SJCRH30 (cell line): ENCODE measurements at places on chromosomes 6 and 20. TPM values are rescaled to one million over a fixed set of nuclear protein-coding genes. Genes with fewer than 3 reads are reported as not detected.

UBD gene
- total RNA-seq, result not detected in 2 replicates

DNA sequence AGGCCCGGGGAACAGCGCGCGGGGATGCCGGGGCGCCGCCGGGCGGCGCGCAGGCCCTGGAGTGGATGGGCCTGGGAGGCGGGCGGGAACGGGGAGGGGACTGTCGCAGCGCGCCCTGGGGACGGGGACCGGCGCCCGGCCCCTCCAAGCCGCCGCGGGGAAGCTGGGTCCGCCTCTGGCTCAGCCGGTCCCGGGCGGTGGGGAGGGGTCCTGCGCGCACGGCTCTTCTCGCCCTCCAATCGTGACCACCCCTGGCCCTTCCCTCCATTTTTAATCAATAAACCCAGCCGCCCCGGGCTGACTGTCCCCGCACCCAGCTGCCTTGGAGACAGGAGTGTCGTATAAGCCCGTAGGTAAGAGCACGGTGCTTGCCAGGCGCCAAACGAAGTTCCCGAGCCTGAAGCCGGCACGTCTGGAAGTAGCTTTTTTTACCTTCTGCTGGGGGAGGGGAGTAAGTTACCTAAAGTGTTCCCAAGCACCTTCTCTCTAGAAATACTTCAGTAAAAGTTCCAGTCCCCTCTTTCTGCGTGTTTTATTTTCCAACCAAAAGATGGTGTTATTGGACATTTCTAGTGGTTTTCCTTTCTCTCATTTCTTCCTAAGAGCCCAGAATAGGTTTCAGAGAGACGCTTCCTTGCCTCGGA is 780 bp upstream of the TAF4 start:
- DNase-seq, result peak; percentile 77

DNA sequence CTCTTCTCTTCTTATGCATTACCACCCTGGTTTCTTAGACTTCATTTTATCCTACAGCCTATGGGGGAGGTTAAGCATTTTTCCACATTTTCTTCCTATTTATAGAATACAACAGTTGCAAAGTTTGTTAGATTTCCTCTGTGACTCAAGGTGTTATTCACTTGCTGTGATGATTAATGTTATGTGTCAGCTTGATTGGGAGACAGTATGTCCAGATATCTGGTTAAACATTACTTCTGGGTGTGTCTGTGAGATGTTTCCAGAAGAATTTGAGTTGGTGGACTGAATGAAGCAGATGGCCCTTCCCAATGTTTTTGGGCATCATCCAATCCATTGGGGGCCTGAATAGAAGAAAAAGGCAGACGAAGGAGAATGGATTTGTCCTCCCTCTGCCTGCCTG is 131.3 kb downstream of the C6orf118 start:
- no peak for DNase-seq

DNA sequence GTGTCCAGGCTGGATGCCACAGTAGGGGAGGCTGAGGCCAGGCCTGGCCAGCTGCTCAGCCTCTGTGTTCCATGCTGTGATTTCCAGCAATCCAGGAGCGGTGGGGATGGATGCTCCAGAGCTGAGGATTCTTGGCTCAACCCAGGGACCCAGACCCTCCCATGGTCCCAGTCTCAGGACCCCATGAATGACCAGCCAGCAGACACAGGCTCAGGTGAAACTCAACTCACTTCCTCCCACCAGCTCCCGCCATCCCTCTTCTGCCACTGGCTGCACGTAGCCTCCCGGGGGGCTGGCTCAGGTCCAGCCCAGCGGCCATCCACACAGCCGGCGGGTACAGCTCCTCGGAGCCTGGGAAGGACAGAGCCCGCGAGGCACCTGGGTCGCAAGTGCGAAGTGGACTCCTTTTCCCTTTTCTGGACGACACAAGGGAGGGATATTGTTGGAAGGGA is 54.5 kb upstream of the DACT2 start:
- DNase-seq, result no peak

GRCh38 chr6:36976931-36977330 is 9.1 kb downstream of the MTCH1 start:
- no peak for DNase-seq

DNA sequence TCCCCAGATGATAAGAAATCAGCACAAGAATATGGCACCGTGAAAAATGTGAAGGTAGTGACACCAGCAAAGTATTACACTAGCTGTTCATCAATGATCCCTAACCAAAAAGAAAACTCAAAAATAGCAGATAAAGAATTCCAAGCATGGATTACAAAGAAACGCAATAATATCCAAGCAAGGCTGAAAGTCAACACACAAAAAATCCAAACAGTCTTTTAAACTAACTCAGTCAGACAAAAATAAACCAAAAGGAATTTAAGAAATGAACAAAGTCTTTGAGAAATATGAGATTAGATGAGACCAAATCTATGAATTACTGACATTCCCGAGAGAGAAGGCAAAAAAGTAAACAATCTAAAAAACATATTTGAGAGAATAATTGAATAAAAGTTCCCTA is 976.1 kb upstream of the MAP3K7 start:
- DNase-seq, result no peak

RAB32 gene
- total RNA-seq, result 12.2 and 12.4 TPM in 2 replicates
